AG04449 (cell line): ENCODE measurements at places on chromosomes 2 and 18.

DNA sequence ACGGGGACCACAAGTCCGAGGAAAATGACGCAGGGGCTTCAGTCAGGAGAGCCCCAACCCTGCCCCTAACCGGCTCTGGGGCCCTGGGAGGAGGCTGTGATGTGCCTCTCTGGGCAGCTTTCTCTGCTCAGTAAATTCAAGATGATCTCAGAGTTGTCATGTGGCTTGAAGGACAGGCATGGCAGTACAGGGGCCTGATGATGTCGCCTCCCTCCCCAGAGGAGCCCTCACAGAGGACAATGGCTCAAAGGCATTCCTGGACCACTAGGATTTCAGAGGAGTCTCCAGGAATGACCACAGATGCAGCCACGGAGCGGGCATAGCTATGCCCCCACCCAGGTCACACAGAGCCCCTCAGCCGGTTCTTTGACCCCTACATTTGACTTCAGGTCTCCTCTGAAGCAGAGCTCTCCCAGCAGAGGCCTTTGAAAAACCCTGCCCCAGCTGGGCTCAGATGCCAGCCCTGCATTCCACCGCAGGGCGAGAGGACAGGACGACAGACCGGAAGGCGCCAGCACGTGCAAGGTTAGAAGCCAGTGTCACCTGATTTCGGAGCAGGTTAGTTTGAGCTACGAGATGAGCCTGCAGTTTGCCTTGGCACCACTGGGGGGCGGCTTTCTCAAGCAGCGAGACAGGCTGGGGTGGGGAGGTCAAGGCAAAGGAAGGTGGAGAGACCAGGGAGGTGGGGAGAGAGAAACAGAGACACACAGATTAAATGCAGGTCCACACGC is 39.2 kb downstream of the BIN1 start:
- DNase-seq = no peak

DNA sequence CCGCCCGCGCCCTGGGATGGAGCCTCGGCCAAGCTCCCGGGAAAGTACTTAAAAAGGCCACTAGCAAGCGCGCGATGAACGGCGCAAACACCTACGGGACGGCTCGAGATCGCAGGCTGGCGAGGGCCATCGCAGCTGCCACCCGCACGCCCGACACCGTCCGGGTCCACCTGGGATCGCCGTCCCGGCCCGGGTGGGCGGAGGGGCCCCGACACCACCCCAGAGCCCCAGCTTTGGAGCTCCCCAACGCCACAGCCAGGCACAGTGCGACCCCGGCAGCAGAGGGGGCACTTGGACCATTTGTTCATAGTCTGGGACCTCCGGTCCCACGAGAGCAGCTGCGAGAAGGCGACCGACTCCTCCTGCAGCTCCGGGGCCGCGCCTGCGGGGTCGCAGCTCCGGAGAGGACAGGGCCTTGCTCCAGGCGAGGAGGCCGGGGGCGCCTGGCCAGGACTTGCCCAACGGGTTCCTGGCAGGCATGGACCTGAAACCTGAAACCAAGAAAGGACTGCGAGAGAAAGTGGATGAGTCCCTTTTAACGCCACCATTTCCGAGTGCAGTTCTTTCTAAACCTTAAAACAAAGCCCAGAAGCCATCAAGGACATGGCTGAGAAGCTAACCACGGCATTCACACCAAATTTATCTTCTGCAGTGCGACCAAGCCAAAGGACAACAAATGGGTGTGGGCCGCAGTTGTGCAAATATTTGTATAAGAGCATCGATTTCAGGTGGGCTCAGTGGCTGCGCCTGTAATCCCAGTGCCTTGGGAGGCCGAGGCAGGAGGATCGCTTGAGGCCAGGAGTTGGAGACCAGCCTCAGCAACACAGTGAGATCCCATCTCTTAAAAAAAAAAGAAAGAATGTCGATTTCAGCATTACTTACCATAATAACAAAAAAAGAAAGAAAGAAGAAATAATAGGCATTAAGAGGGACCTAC is 54.0 kb upstream of the IMP4 start:
- no peak for DNase-seq

GRCh38 chr2:234258562-234259141 is 208.2 kb downstream of the SPP2 start:
- DNase-seq = no peak

DNA sequence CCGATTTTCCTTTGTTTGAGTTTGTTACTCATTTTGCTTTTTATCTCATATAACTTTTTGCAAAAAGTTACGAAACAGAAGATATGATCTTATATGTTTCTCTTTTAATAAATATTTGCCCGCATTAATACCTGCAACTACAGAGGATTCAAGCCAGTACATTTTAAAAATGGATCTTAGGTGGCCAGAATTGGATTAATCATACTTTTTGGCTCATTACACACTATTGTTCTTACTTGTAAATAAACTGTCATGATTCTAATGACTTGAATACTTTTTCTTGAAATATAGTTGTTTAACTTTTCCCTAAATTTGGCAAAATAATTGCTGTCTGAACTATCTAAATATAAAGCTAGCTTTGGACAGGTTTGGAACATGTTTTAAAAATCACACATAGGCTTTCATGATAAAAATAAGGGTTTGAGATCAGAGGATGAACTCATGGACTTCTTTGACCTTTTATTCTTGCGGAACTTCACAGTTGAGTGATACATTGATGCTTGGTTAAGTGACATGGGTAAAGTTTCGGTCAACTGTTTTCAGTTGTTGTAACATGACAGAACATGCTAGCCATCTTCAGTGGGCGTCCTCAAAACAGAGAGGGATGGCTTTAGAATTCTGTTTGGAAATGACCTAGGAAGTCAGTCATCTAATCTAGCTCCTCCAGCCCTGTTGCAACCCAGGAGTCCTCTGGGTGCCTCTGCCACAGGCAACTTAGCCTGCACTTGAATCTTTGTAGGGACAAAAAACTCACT is 44.5 kb downstream of the LTBP1 start:
- DNase-seq = no peak

DNA sequence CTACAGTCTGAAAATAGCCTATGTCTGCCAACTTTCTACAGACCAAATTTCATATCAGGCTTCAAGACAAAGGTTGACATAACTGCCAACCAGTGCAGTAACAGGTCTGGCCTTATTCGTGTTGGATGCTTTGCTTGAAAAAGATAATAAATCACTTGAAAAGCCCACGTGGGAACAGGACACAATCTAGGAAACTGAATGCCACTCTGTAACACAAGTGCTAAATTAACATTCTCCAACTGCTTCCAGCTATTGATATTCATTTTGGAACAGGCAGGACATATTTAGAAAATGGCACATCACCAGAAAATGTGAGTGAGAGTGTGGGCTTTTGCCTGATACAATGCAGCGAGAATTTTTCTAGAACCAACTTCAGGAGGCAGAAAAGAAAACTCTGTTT is 165.9 kb upstream of the CCDC150 start:
- no peak for DNase-seq

DNA sequence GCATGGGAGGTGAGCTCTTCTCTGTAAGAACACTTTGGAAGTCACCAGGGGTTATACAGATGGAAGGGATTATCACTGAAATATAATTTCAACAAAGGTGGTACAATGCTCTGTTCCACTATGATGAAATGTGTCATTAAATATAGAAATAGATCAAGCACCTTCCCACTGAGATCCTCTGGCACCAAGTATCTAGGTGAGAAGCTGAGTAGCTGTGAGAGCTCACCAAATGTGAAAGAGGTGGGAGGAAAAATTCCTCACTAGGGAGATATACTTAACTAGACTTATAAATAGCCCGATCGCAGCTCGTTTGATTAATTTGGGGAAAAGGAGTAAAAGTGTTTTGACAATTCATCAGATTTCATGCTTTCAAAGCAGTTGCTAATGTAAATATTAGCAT is 247.6 kb downstream of the SMAD2 start:
- DNase-seq = no peak

- no peak for DNase-seq
These were observed 31.0 kb downstream of the M1AP start for GRCh38 chr2:74617122-74617521.

DNA sequence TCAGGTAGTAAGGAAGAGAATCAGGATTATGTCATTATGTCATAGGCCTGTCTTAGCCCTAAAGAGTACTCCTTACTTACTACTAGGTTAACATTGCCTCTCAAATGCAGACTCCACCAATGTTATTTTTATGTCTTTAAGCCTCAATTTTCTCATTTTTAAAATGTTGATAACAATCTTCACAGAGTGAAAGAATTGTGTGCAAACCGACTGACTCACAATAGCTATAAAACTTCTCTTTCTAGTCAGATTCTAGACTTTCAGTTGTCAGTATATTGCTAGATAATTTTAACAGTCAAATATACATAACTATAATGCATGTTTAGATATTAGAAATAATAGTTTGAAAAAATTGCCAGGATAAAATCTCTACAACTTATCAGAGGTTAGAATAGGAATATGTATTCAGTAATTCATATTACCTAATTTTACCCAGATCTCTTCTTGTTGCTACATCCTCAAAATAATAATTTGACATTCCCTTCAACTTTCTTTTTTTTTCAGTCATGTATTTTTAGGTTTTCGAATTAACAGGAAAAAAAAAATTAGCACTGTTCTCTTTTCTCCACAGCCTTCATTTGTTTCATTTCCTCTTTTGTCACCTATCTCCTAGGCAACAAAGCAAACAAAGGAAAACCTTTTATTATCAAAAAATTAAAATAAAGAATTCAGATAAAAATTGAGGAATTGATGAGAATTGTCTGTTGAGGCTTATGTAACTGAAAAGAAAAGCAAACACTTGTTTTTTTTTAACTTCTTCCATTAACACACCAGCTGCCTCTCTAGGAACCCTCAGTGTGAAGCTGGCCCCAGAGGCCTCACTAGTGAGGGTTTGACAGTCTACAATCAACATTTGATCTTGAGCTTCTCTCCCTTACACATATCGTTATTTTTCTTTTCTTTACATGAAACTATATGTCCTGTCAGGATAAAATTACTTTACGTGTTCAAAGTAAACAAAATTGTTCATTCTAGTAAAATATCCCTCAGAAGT is 279.0 kb downstream of the CALCRL start:
- DNase-seq = no peak

GRCh38 chr2:157075924-157076323 is 181.6 kb upstream of the GALNT5 start:
- DNase-seq = no peak

- DNase-seq = no peak
These were observed 699 bp upstream of the RAPGEF4 start for GRCh38 chr2:172734711-172735581.

GRCh38 chr2:67213677-67214402 is 183.3 kb upstream of the ETAA1 start:
- no peak for DNase-seq

DNA sequence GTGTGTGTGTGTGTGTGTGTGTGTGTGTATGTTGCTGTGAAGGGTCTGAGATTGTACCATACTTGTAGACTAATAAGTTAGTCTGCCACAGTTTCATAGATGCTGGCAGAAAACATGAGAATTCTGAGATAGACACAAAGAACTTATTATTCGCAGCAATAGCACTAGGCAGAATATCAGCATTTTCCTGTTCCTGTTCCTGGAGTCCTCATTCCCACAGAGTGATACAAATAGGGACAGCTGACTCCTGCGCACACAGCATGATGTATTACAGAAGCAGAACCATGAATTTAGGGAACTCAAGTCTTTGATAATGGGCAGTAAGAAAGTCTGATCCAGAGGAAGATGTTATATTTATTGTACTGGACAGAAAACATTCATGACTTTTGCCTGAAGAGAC is 1466.3 kb downstream of the DPP10 start:
- DNase-seq = no peak

DNA sequence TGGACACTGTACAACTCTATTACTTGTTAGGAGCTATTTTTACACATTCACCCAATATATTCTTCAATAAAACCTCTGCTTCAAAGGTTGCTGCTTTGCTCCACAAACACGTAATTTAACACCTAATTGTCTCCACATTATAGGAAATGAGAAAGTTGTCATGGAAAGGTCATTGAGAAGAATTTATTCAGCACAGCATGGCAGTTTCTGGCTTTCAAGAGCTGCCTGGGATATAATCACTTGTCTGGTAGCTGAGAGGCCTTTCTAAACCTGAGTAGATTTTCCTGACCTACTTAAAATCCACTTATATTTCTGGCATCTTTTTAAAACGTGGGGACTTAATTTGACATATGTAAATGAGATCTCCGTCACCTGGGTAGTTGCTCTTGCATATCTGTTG is 216.1 kb downstream of the ZNF804A start:
- DNase-seq = no peak

GRCh38 chr2:226910384-226910783 is 74.5 kb downstream of the RHBDD1 start:
- DNase-seq = no peak

- no peak for DNase-seq
These were observed 44.3 kb downstream of the SERTAD2 start for GRCh38 chr2:64609227-64609941.
